Cerebellar nuclear complex (tissue), 1 donor: ENCODE measurements at places on chromosomes 16 and 17.

- no peak for DNase-seq
Measured at GRCh38 chr16:5008311-5008731, 25.4 kb downstream of the NAGPA start.

- no peak for DNase-seq
Measured at GRCh38 chr16:88554711-88555264, 15.4 kb upstream of the ZC3H18 start.

DNA sequence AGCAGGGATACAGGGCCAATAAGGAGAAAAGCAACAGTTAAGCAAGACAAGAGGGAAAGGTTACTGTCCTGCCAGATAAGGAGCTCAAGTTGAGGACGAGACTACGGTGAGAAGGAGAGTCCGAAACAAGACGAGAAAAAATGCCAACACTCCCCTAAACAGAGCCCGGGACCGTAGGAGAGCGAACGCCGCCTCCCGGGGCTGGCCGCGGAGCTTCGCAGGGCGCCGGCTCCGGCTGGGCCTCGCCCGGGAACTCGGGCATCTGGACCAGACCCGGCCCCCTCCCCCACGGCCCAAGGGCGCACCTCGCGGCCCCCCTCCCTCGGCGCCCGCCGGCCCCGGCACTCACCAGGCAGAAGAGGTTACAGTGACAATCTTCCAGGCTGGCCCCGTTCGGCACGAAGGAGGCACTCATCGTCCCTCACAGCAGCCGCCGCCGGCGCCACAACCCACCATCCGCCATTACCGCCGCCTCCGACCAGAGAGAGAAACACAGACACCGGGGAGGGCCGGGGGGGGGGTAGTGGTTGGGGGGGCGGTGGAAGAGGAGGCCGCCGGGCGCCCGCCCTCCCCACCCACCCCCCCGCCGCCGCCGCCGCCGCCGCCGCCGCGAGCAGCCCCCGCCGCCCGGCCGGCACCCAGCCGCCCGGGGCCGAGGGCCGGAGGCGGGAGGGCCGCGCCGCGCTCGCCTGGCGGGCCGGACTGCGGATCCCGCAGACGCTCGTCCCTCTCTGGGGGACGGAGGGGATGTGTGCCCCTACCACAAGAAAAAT, at the start of gene MED13:
MED13 (minus strand) TSS at position 488 of the 773 bp plus-strand sequence; CDS start at position 415, 73 bp downstream.
- DNase-seq = no peak

GRCh38 chr17:45430738-45431530, 1.7 kb downstream of the ARHGAP27 start:
- DNase-seq = no peak

- no peak for DNase-seq
Measured at GRCh38 chr17:59508999-59509625, 56.3 kb upstream of the DHX40 start.

DNA sequence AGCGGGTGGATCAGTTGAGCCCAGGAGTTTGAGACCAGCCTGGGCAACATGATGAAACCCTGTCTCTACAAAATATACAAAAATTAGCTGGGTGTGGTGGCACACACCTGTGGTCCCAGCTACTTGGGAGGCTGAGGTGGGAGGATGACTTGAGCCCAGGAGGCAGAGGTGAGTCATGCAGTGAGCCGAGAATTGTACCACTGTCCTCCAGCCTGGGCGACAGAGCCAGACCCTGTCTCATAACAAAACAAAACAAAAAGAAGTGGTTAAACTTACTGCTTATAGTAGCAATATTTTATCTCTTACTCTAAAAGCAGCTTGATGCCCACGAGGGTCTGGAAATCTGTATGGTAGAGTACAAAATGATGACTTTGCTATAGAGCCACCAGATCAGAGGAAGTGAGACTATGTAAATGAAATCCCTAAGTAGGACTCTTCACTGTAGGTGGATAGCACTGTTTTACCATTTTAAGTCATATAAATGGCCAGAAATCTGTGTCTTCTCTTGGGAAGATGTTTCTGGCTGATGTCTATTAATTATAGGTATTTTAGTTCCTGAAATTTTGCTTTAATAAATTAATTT, 60.4 kb upstream of the MRC2 start:
- no peak for DNase-seq

DNA sequence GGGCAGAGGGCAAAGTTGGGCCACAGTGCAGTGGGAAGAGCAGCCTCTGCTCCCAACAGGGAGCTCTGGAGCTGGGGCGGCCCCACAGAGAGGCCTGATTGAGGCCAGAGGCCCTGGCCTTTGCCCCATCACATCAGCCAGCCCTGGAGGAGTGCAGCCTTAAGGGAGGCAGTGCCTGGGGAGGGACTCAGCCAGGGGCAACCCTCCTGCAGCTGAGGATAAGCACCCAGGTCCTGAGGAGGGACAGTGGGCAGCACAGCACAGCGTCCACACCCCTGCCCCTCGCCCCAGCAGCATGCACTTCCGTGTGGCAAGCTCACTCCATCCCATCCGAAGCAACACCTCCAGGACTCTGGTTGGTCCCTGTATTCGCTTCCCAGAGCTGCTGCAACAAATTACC, 61.9 kb upstream of the CBX4 start:
- no peak for DNase-seq

- DNase-seq = no peak
Measured at GRCh38 chr17:21201298-21201595, 12.7 kb downstream of the TMEM11 start.

DNA sequence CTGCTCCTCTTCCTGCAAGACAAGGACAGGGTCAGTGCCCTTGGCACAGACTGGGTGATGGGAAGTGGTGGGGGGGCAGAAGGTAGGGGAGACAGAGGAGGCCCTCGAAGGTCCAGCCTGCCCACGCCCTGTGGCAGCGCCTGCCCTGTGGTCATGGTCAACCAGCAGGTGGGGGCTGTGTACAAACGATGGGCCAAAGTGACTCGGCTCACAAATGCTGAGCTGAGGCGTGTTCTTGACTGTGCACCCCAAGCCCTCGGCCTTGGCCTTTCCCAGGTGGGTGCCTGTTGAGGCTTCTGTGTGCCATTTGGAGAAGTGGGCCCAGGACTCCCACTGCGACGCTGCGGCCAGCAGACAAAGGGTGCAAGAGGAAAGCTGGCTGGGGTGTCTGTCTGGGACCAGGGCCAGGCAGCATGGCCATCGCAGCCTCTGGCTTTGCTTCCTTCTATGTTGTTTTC, 22.6 kb downstream of the MXRA7 start:
- no peak for DNase-seq

GRCh38 chr16:23466162-23466885, 13.3 kb upstream of the COG7 start:
- no peak for DNase-seq

DNA sequence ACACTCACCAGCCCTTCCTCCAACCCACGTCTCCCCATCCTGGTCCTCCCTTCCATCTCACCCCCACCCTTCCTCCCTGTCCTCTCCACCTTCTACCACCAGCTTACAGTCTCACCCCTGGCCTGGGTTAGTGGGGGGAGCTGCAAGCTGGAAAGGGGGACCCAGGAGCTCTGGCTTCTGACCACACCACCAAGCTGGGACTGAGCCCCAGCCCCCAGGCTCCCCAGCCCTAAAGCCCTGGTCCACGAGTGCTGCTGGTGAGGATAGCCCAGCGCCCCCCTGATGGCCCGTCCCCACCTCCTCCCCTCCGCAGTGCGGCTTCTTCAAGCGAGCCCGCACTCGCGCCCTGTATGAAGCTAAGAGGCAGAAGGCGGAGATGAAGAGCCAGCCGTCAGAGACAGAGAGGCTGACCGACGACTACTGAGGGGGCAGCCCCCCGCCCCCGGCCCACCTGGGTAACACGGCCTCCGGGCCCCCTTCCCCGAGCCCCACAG, 7.2 kb upstream of the PDK2 start:
- DNase-seq = no peak

DNA sequence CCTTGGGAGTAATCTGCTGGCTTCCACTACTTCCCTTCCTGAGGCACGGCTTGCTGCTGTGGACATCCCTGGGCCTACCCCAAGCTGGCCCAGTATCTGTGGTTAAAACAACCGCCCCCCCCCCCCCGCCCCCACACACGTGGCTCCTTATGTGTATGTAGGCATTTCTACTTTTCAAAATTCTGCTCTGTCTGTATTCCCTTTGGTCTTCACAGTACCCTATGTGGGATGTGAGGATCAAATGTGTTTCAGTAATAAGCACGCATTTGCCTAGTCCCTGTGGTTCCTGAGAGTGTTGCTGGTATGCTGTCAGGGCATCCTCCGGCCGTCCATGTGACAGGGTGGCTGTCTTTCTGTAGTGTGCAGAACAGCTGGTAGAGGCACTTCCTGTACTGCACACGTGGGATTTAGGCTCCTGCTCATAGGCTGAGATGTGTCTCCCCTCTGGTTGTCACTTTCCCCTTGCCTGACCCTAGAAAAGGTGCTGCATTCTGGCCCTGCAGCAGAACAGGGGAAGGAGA, 2.2 kb downstream of the NT5M start:
- DNase-seq = no peak

- no peak for DNase-seq
Measured at GRCh38 chr17:40936976-40937375, 470 bp downstream of the KRT23 start.

- DNase-seq = no peak
Measured at GRCh38 chr16:23570992-23571632, 13.6 kb downstream of the UBFD1 start.

DNA sequence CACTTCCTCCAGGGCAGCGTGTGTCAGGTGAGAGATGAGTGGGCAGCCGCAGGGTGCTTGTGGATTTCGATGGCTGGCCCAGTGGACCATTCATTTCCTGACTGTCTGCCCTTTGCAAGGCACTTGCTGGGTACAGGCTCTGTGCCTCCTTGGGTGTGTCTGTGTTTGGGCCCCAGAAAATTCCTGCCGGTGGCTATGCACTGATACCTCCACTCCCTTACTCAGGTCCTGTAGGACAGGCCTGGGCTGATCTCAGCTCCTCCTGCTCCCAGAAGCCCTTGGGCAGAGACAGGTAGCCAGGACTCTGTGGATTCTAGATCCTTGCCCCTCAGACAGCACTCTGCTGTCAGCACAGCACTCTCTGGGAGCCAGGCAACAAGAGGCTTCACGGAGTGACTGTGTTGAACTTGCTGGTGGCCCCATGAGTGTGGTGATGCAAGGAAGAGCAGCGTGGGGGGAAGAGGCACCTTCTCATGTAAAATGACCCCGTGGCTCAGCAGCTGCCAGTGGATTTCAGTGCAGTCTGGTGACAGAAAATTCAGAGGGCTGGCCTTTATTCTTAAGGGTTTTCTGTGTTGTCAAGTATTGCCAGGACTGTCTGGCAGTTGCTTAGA, 29.0 kb downstream of the PGS1 start:
- DNase-seq = no peak

DNA sequence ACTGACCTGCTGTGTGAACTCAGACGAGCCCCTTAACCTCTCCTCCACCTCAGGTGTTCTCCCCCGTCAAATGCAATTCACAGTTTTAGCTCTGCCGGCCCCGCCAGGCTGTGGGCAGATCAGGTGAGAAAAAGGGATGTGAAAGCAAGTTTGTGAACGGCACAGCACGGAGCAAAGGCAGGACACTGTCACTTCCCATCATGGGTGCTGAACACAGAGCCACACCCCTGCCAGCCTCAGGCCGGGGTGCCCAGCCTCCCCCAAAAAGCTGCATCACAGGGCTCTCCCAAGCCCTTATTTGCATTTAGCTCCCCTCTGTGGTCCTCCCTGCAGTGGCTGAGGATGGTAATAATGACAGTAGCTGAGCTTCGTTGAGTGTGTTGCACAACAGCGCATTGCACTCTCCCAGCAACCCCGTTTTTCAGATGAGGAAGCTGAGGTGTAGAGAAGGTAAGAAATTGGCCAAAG, 88.8 kb upstream of the TNRC6C start:
- DNase-seq = no peak

DNA sequence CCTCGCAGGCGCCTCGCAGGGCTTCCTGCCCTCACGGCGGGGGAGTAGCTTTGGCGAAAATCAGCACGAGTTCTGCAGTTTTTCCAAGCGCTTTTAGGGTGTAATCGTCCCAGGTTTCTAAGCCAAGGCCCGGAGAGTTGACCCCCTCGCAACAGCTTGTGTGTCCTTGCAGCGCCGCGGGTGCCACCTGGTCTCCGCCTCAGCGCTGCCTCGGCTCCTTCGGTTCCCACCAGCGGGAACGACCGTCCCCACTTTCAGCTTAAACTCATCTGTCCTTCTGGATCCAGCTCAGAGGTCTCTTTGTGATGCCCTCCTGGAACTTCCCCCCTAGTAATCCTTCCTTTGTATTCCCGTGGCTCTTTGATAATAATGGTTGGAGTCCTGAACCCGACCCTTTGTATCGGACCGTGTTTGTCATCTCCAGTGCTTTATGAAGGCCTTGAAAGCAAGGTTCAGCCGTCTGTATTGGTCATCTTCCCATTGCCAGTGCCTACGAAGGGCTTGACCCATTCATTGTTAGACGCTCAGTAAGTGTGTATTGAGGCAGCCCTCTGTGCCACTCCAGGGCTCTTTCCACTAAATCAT, 858 bp upstream of the SMARCE1 start:
- DNase-seq = no peak

GRCh38 chr16:88385831-88386815, 3.4 kb downstream of the ZNF469 start:
- DNase-seq = no peak

DNA sequence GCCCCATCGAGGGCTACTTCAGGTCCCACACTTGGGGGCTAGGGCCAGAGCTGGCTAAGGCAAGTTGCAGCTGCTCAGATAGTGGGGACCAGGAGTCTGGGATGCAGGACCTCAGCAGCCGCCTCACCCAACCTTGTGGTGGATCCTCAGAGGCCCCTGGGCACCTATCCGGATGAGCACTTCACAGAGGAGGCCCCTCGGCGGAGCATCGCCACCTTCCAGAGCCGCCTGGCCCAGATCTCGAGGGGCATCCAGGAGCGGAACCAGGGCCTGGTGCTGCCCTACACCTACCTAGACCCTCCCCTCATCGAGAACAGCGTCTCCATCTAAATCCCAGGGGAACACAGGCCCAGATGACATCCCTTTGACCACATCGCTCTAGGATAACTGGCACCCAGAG, 9.4 kb downstream of the ALOX15B start:
- DNase-seq = no peak

- DNase-seq = no peak
Measured at GRCh38 chr17:41185001-41185400, 290 bp upstream of the KRTAP4-1 start.

DNA sequence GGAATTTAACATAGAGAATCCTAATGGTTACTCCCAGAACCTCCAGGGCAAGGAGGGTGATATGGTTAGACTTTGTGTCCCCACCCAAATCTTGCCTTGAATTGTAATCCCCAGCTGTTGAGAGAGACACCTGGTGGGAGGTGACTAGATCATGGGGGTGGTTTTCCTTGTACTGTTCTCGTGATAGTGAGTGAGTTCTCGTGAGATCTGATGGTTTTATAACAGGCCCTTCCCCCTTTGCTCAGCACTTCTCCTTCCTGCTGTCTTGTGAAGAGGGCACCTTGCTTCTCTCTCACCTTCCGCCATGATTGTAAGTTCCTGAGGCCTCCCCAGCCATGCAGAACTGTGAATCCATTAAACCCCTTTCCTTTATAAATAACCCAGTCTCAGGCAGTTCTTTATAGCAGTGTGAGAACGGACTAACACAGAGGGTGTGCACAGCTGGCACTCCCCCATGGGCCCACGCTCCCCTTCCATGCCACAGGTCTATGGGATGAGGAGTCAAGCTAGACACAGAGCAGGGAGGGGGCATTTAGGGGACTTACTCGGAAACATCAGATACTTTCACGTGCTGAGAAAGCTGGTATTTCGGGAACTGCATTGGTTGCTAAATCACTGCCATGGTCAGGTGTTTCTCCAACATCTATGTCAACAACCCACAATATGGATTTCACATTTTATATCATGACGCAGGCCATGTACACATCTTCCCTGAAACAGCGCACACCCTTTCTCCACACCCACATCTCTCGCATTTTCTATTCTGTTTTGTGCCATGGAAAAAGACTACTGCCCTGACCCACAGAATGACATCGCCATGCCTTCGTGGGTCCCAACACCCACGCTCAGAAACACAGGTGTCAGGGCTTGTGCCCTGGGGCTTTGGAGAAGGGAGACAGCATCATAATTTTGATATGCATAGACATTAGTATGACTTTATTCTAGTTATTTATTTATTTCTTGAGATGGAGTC, 199.1 kb upstream of the GSE1 start:
- no peak for DNase-seq
